Activated CD8-positive, alpha-beta memory T cell treated with anti-CD3 and anti-CD28 coated beads for 1 hour (primary cell): ENCODE measurements at places on chromosomes 7 and 10.

GRCh38 chr10:33327751-33328150, 6.7 kb downstream of the NRP1 start:
- DNase-seq: no peak

DNA sequence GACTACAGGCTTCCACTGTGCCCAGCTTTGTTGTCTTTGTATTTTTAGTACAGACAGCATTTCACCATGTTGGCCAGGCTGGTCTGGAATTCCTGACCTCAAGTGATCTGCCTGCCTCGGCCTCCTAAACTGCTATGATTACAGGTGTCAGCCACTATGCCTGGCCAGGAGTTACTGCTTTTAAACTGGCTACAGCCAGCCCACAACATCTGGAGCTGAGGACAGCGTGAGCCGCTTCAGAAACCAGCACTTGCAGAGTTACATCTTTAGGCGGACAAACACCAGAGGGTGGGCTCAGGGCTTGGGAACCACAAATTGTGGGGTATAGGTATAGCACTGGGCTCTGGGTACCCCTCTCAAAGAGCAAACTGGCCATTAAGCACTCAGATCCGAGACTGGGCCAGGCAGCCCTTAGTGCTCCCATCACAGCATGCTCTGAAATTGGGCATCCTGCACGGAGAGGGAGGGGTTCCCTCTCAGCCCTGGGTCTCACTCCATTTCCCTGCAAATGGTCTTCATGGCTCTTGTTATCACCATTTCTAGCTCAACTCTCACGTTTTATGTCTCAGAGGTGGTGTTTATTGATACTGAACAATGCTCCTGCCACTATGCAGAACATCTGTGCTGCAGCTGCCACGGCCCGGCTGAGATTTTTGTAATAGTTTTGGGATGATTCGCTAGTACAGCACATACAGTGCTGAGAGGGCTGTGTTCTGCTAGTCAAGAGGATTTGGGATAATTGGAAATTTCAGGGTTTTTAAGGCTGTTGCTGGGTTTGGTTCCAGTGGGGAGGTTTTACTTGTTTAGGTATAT, 146.4 kb upstream of the LYZL2 start:
- DNase-seq: no peak

- DNase-seq: no peak
Measured at GRCh38 chr7:50685135-50686065, 97.3 kb downstream of the GRB10 start.

DNA sequence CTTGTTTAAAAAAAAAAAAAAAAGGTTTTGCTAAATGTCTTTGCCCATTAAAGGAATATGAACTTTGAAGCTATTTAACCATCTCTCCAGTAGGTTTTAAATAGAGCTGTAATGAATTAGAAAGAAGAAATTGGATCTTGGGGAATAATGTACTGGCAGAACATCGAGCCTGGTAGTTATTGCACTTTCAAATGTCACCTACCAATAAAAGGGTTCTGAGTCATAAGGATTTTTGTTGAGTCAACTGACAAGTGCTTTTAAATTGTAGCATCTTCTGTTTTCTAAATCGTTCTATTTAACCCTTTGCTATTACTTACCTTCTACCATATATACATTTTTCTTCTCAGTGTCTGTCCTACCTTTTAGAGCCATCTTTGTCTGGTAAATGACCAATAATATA, 10.7 kb downstream of the CUTC start:
- DNase-seq: no peak

DNA sequence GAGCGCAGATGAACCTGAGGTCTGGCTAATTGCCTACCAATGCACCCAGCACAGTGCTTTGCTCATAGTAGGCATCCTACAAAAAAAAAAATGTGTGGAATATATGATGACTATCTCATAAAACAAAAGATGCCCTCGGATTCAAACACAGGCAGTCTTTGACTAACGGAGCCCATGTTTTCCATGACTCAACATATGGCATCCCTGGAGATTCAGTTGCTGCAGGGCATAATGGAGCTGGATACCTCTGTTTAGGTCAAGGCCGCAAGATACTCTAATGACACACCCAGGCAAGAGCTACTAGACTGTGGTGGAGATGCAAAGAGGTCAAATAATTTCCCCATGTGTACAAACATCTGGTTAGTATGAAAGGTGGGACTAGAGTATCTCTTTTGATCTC, 16.3 kb downstream of the CUBN start:
- no peak for DNase-seq

DNA sequence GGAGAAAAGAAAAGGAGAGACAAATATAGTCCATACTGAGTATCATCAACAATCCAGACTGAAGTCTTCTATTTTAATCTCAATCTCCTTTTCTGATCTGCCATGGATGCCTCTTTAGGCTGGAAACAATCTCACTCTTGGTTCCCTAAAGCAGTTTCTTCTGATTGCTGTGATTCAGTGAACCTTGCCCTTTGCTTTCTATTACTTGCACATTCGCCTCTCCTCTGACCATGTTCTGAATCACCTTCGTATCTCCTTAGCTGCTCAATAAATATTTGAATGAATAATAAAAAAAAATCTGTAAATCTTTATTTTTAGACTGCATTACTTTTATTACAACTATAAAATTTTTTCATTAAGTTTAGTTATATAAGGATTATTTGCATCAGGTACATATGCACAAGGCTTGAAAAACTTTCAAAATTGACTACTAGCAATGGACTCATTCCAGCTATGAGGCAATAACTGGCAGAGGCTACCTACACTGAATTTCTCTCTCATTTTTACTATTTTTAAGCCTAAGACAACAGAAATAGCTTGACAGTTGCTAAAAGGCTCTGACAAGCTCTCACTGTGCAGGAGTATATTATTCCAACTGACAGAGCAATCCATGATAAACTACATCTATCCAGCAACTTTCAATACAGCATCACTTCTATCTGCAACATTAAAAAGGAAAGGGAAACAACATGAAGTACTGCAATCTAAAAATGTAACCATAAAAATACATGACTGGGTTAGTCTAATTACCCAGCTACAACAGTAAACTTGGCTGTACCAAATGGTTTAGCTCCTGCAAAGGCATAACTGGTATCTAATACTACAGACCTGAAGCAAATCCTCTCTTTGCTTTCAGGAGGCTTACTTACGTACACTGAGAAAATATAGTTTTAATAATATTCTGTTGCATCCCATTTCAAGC, 25.6 kb downstream of the TM9SF3 start:
- no peak for DNase-seq

DNA sequence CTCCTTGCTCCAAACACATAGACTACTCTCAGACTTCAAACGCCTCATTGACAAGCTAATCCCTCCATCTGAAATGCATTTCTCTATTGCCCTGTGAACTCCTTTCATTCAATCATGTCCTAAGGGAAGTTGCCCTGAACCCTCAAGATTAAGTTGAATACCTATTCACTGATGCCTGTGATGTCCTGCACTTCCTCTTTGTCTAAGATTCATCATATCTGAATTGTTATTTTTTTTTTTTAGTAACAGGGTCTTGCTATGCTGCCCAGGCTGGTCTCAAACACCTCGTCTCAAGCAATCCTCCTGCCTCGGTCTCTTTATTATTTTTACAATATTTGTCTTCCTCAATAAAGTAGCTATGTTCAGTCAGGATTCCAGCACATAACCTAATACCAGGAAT, 3.2 kb downstream of the PSMA2 start:
- DNase-seq: no peak

GRCh38 chr7:3439333-3440030, 138.4 kb downstream of the SDK1 start:
- no peak for DNase-seq

DNA sequence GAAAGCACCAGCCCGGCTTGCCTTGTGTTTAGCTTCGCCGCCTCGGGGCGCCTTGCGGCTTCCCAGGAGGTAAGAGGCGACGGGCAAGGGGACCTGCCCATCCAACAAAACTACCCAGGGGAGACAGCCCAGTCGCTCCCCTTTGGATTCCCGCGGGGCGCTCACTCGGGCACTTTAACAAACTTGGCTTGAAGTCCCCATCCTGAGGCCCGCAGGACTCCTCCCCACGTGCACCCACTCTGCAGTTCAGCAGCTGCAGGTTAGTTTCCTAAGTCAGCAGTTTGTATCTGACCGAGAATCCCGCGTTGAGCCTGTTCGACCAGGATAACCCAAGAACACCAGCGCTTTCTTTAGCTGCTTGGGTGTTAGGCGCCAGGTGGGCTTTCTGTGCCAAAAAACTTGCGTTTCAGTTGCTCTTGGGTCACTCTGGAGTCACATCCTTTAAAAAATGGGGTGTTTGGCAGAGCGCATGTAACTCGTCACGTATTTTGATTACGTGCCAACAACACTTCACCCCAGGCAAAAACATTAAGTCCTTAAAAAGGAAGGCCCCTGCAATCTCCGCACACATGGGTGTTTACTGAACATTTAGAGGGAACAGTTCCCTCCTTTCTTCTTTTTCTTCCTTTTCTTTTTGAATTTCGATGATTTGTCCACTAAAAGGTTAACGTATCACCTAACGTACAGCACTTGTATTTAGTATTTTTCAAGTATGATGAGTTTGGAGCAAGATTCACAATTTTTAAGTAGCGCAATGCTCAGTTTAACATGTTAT, 876 bp downstream of the DNAH11 start:
- DNase-seq: no peak

GRCh38 chr7:94050046-94050445, 45.9 kb upstream of the BET1 start:
- no peak for DNase-seq

DNA sequence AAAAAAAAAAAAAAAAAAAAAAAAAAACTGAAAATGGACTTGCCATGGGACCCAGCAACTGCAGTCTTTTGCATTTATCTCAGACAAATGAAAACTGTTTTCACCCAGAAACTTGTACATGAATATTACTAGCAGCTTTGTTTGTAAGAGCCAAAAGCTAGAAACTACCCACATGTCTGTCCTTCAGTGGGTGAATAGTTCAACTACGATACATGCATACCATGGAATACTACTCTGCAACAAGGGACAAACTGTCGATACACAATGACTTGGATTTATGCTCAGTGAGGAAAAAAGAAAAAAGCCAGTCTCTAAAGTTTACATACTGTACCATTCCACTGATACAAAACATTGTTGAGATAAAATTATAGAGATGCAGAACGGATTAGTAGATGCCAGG, 195.6 kb downstream of the KIAA1217 start:
- no peak for DNase-seq

DNA sequence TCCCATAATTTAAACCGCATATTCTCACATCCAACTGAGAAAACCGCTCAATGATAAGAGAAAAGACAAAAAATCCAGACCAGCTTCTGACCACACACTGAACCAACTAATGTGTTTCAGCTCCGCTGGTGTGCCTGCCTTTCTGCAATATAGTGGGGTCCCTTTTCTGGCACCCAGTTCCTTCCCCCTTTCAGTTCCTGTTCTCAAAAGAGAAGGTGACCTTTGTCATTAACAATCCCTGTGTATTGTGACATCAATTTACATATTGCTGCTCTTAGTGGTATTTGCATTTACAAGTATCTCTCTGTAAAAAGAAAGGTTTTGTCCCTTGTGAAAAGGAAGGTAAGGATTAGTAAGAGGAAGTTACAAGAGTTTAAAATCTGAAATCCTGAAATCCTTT, 1.4 kb downstream of the PPP1R17 start:
- no peak for DNase-seq

DNA sequence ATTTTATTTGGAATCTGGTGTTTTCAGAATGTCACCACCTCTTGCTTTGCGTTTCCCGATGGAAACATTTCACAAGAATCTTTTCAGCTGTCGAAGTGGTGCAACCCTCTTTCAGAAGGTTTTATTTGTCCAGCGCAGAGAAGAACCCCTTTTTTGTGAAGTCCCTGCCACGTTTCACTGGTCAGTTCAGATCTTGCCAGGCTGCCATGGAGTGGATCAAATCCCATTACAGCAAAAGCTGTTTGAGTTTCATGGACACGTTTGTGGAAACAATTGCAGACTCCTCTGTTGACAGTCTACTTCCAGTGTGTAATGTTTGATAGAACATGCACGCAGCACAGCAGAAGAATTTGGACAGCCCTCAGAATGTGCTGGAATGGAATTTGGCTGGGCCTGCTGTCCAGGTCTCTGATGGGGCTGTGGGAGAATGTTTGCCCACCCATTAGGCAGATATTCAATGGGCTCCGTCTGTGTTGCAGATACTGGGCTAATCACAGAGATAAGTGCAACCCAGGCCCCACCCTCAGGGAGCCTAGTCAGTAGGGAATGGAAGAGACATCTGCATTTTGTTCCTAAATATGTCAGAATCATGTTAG, 143.2 kb downstream of the GRK5 start:
- no peak for DNase-seq

DNA sequence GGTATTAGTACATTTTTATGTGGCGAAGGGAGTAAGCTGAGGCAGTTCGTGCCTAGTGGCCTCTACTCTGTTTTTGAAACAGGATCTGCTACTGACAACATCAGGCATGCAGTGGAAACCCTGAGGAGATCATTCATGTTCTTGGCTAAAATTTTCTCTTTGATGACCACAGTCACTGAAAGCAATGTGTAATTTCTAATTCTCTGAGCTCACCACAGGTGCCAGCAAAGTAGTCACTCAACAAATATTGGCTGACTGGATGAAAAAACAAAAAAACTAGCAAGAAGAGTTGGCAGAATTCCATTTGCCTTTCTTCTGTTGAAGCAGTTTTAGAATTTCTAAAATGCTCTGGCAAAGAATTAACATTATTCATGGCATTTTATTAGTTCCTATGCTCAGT, 176.5 kb upstream of the KCTD7 start:
- no peak for DNase-seq

- no peak for DNase-seq
Measured at GRCh38 chr7:128025380-128025779, 5.9 kb downstream of the LRRC4 start.

- no peak for DNase-seq
Measured at GRCh38 chr7:112371701-112372100, 78.6 kb upstream of the IFRD1 start.

DNA sequence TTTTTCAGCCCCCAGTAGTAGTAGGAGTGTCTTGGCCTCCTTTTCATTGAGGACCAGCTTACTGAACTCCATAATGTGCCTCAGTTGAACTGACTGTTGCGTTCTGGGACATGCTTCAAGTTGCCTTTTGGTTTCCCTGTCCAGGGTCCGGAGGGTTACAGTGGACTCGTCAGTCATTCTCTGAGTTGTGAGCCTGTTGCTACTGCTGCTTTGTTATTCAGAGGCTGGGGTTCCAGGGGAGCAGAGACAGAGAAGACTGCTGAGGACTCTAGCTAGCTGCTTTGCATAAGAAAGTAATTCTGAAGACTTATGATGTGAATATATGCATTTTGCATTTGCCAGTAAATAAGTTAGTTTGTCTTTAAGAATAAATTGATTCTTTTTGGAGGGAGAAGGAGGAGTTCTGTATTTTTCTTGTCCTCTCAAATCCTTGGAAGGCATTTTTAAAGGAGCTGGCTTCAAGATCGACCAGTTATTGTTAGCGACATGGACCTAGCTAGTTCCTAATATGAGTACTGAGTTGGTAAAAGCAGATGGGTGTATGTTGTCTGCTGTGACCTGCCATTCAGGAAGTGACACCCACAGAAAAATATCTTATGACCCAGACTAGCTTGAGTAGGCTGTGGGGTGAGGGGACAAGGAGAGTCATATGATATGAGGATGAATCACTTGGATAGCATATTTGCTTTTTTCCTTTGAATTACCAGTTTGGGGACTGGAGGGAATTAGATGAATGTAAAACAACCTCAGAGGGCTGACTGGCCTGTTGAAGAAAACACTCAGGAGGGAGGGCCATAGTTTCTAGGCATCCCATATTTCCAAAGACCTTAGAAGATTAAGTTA, 8.3 kb downstream of the PI4K2A start:
- no peak for DNase-seq
